ENCODE measurements at places on chromosomes 13 and 19. TPM values are rescaled to one million over a fixed set of nuclear protein-coding genes. Genes with fewer than 3 reads are reported as not detected.

ZNF555 gene
- 1.4 TPM for total RNA-seq

TEX101 gene
- total RNA-seq: not detected

SELENOV gene
- 0.05 TPM for total RNA-seq

SLC1A5 gene
- total RNA-seq: 201 TPM

UPK1A gene
- total RNA-seq: 0.47 TPM

MTRF1 gene
- 3.9 TPM for total RNA-seq

TNFSF11 gene
- total RNA-seq: not detected

RCBTB2 gene
- total RNA-seq: 1.3 TPM

ACP7 gene
- total RNA-seq: 0.03 TPM
